ENCODE measurements at places on chromosomes 2 and 18. TPM values are rescaled to one million over a fixed set of nuclear protein-coding genes. Genes with fewer than 3 reads are reported as not detected.

UGT1A10 gene
- not detected for total RNA-seq

POMC gene
- 5.8 TPM for total RNA-seq

GRCh38 chr2:219398721-219399363 is 11.1 kb upstream of the DNPEP start:
- H3K4me3 ChIP-seq: no peak overlapping the region
- H3K27ac ChIP-seq: no peak overlapping the region
- no peaks in the 10 kb centered on the region for H3K36me3 ChIP-seq
- H3K4me1 ChIP-seq: peaks cover 15% of the 10 kb centered on the region

DNA sequence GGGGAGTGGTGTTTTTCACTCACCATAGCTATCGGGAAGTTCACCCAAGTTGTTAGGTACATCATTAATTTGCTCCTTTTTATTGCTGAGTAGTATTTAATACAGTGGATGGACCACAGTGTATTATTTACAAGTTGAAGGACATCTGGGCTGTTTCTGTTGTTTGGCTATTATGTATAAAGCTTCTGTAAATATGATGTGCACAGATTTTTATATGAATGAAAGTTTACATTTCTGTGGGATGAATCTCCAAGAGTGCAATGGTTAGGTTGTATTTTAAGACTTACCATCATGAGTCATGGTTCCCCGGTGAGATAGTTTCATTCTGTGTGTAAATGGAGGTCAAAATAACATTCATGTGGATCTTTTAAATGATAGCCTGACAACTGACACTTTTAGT is 337.4 kb downstream of the PTPRM start:
- DNase-seq: peak; percentile 77
- H3K4me1 ChIP-seq: peaks cover 17% of the 10 kb centered on the region
- H3K36me3 ChIP-seq: no peaks in the 10 kb centered on the region
- no peak overlapping the region for H3K4me3 ChIP-seq

CAD gene
- 23.9 TPM for total RNA-seq

DNA sequence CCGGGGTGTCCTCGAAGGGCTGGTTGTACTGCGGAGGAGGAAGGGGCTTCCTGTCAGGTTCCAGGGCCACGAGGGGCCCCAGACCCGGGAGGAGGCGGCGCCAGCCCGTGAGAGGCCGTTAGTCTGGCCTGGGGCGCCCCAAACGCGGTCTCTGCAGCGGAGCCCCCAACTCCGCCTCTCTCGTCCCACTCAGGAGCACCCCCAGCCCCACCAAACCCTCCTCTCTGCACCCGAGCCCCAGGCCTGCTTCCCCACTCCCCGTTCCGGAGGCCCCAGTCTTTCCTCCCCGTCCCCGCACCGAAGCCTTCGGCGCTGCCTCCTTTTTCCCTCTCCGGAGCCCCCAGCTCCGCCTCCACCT is 473 bp downstream of the HJURP start:
- DNase-seq: no peak
- peak overlapping the region; percentile 95 for H3K4me3 ChIP-seq
- no peaks in the 10 kb centered on the region for H3K36me3 ChIP-seq
- peaks cover 12% of the 10 kb centered on the region for H3K4me1 ChIP-seq
- no peaks in the 10 kb centered on the region for H3K27me3 ChIP-seq

GRCh38 chr2:207819839-207820784 is 50.4 kb upstream of the FZD5 start:
- DNase-seq: no peak
- no peaks in the 10 kb centered on the region for H3K27me3 ChIP-seq
- H3K27ac ChIP-seq: no peak overlapping the region
- H3K4me1 ChIP-seq: no peaks in the 10 kb centered on the region
- H3K36me3 ChIP-seq: no peaks in the 10 kb centered on the region

GRCh38 chr2:43524177-43524965 is 71.5 kb downstream of the THADA start:
- 0 out of 2 replicates have a peak, but pooled peaks cover 14% of the 10 kb centered on the region for H3K36me3 ChIP-seq
- no peak overlapping the region for H3K27ac ChIP-seq
- H3K4me3 ChIP-seq: no peak overlapping the region
- DNase-seq: peak; percentile 20
- H3K27me3 ChIP-seq: no peaks in the 10 kb centered on the region
- H3K4me1 ChIP-seq: peaks cover 10% of the 10 kb centered on the region

DNA sequence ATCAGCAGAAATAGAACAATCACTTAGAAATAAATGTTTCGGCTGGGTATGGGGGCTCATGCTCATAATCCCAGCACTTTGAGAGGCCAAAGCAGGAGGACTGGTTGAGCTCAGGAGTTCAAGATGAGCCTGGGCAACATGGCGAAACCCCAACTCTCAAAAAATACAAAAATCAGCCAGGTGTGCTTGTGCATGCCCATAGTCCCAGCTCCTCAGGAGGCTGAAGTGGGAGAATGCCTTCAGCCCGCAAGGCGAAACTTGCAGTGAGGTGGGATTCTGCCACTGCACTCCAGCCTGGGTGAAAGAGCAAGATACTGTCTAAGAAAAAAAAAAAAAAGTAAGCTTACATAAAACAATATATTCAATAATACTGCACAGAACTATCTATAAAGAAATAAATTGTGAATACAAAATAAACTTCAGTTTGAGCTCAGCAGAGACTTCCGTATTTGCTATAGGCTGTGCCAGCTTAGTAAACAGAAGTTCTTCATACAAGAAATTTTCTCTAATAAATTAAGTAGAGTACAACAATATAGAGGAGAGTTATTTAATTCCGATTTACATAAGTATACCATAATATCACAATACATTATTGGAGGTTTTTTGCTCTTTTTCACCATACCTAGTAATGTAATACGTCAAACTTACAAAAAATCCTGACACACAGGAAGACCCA is 43.6 kb downstream of the SRBD1 start:
- no peaks in the 10 kb centered on the region for H3K36me3 ChIP-seq
- peaks cover 40% of the 10 kb centered on the region for H3K4me1 ChIP-seq
- no peaks in the 10 kb centered on the region for H3K27me3 ChIP-seq
- no peak overlapping the region for H3K4me3 ChIP-seq

DNA sequence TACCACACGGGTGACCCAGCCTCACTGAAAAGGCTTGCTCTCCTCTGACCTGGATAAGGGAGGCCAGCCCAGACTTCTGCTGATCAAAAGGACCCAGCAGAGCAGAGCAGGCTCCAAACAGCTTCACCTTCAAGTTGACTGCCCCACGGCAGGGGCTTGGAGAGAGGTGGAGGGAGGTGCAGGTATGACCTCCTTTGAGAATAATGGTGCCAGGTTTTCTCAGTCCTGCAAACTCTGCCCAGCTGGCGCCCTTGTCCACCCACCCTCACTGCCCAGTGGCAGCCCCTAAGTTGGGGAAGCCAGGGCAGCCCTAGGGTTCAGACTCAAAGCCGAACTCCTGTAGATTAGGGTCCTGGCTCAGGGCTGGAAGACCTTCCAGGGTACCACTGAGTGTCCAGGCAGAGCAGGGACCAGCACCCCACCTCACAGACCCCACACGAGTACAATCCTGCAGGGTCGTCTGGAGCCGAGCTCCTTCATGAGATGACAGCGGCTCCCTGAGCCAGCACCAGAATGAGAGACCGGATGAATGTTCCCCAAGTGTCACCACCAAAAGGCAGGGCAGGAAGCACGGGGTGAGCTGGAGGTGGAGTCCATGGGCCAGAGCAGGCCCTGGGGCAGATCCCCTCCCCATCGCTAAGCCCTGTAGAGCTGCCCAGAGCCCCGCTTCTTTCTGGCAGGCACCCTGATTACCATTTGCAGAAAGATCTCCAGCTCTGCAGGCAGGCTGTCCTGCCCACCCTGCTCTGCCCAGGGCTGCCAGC is 3.6 kb upstream of the GPC1 start:
- no peak for DNase-seq
- peaks cover 10% of the 10 kb centered on the region for H3K4me1 ChIP-seq
- H3K36me3 ChIP-seq: no peaks in the 10 kb centered on the region
- H3K27me3 ChIP-seq: no peaks in the 10 kb centered on the region

GRCh38 chr2:53473236-53473635 is 294.4 kb upstream of the CHAC2 start:
- H3K27me3 ChIP-seq: no peaks in the 10 kb centered on the region
- no peak overlapping the region for H3K4me3 ChIP-seq
- H3K4me1 ChIP-seq: peaks cover 28% of the 10 kb centered on the region
- H3K36me3 ChIP-seq: no peaks in the 10 kb centered on the region

DNA sequence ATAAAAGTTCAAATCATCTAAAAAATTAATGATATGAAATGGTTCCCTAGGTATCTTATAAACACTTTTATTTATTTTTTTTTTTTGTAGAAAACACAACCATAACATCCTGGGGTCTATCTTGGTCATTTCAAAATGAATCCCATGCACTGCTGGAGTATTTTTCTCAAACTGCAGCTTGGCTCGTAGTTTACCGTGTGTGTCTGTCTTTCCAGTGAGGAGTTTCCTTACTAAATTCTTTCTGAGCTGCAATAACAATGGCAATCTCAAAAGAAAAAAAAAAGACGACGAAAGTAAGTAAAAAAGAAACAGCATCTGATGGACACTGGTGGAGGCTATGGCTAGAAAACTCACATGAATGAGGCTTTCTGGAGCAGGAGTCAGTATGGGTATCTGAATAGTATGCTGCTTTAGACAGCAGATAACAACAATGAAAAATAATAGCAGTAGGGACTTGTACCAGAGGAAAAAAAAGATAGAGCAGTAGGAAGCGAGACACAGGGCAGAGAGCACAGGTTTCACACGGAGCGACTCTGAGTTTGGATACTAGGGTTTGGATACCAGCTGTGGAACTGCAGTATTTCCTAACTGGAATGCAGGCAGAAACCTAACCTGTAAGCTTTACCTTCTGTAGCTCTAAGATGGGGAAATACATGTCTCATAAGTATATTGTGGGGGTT is 43.5 kb downstream of the CALCRL start:
- H3K4me3 ChIP-seq: no peak overlapping the region
- no peaks in the 10 kb centered on the region for H3K36me3 ChIP-seq
- H3K27me3 ChIP-seq: no peaks in the 10 kb centered on the region

GRCh38 chr18:55220523-55220922 is 261.3 kb upstream of the CCDC68 start:
- no peak for DNase-seq
- 0 out of 2 replicates have a peak, but pooled peaks cover 5% of the 10 kb centered on the region for H3K4me1 ChIP-seq
- peaks cover 12% of the 10 kb centered on the region for H3K36me3 ChIP-seq
- H3K27me3 ChIP-seq: no peaks in the 10 kb centered on the region
- H3K4me3 ChIP-seq: no peak overlapping the region

DNA sequence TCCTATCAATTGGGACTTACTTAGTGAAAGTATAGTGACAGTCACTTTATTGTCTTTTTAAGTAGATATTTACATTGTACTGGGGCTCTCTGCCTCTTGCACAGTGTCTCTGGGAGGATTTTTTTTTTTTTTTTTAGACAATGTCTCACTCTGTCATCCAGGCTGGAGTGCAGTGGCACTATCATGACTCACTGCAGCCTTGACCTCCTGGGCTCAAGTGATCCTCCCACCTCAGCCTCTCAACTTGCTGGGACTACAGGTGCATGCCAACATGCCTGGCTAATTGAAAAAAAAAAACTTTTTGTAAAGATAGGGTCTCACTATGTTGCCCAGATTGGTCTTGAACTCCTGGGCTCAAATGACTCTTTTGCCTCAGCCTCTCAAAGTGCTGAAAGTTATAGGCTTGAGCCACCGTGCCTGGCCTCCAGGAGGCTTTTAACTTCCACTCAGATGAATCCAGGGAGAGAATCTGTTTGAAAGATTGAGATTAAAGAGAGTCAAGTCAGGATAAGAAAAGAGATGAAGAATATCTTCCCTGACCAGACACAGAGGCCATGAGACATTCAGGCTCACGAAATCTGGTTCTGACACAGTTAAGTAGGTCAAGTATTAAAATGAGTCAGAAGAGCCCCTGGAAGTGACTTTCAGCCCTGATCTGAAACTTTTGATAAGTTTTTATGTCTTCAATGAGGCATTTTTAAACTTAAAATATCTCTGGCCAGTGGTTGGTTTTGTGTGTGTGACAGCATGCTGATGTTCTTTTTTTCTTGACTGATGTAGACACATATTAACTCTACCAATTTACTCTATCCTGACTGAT is 18.3 kb downstream of the ARHGEF33 start:
- no peaks in the 10 kb centered on the region for H3K27me3 ChIP-seq
- DNase-seq: peak; percentile 21
- H3K4me1 ChIP-seq: 0 out of 2 replicates have a peak, but pooled peaks cover 5% of the 10 kb centered on the region

- H3K27ac ChIP-seq: no peak overlapping the region
- H3K36me3 ChIP-seq: no peaks in the 10 kb centered on the region
- peaks cover 44% of the 10 kb centered on the region for H3K27me3 ChIP-seq
- H3K4me1 ChIP-seq: no peaks in the 10 kb centered on the region
These were observed 22.9 kb downstream of the GPR35 start for GRCh38 chr2:240648155-240648649.

GRCh38 chr2:207895274-207895860 is 125.7 kb upstream of the FZD5 start:
- no peaks in the 10 kb centered on the region for H3K27me3 ChIP-seq
- no peaks in the 10 kb centered on the region for H3K36me3 ChIP-seq
- H3K4me3 ChIP-seq: no peak overlapping the region
- no peak for DNase-seq
- H3K4me1 ChIP-seq: peaks cover 4% of the 10 kb centered on the region

- H3K4me1 ChIP-seq: 0 out of 2 replicates have a peak, but pooled peaks cover 9% of the 10 kb centered on the region
- DNase-seq: no peak
- H3K4me3 ChIP-seq: no peak overlapping the region
- H3K27ac ChIP-seq: no peak overlapping the region
- H3K36me3 ChIP-seq: no peaks in the 10 kb centered on the region
These were observed 5.2 kb downstream of the GBX2 start for GRCh38 chr2:236162882-236163470.

TIGD1 gene
- total RNA-seq: 4.3 TPM

- DNase-seq: peak; percentile 48
- peaks cover 30% of the 10 kb centered on the region for H3K4me1 ChIP-seq
- no peaks in the 10 kb centered on the region for H3K27me3 ChIP-seq
- no peak overlapping the region for H3K4me3 ChIP-seq
- H3K36me3 ChIP-seq: peaks cover 13% of the 10 kb centered on the region
- peak overlapping the region; percentile 4 for H3K27ac ChIP-seq
These were observed 19.7 kb upstream of the SFXN5 start for GRCh38 chr2:73091164-73091563.

DNA sequence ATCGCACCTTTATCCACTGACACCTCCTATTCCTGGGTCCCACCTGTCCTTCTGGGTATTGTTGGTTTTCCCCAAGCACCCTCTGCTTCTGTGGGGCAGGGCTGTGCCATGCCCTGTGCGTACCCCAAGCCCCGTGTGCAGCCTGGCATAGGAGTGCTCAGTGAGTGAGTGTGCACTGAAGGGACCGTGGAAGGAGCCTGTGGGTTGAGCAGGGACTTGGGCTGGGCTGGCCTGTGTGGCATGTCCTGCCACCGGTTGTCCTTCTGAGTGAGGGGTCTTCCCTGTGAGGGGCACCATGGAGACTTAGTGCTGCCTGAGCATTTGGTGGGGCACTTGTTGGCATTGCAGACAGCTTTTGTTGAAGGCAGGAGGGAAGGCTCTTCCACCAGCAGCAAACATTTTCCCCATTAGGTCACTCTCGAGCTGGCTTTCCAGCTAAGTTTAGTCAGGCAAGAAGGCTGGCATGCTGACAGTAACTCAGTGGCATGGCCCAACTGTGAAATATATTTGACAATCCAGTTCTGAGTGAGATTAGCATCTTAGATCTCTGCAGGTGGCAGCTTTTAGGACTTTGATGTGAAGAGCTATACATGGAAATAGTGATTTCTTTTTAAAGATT is 64.7 kb downstream of the LPIN1 start:
- H3K27ac ChIP-seq: no peak overlapping the region
- no peaks in the 10 kb centered on the region for H3K4me1 ChIP-seq
- peaks cover 9% of the 10 kb centered on the region for H3K36me3 ChIP-seq
- H3K27me3 ChIP-seq: no peaks in the 10 kb centered on the region

GRCh38 chr2:191246820-191247380 is 1.7 kb downstream of the MYO1B start:
- H3K4me1 ChIP-seq: peaks cover 40% of the 10 kb centered on the region
- peak overlapping the region; percentile 87 for H3K27ac ChIP-seq
- peak overlapping the region; percentile 94 for H3K4me3 ChIP-seq
- H3K36me3 ChIP-seq: 0 out of 2 replicates have a peak, but pooled peaks cover 3% of the 10 kb centered on the region
- DNase-seq: peak; percentile 50
